ENCODE measurements at places on chromosomes 4 and X.

GRCh38 chrX:54172455-54172854 lies 10.6 kb downstream of the FAM120C start:
- DNase-seq: no peak

DNA sequence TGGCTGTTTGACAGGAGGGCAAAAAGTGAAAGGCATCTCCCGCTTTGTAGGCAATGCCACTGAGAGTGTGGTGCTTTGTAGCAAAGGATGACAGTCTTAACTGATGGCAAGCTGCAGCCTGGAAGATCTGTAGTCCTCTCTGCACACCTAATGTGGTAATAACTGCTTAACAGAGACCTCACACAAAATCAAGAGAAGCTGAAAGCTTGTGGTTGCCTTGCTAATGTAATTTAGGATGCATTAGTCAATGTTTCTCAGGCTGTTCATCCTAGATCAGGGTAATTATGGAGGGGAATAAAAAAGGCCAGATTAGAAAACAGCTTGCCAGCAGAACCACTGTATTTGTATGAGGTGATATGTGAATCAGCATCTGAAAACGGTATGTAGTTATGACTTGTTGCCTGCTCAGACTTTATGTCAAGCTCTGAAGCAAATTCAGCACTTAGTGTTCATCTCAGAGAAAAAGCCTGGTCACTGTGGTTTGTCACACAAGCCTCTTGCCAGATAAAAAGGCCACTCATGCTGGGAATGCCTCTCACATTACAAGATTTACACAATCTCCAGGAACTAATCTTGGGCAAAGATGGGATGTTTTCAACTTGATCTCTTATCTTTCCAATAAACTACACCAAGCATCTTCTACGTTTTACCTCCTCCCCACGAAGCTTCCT lies 130.8 kb downstream of the ENOX2 start:
- DNase-seq: no peak

- no peak for DNase-seq
These were observed 92.0 kb downstream of the CHRDL1 start for GRCh38 chrX:110703641-110704040.

DNA sequence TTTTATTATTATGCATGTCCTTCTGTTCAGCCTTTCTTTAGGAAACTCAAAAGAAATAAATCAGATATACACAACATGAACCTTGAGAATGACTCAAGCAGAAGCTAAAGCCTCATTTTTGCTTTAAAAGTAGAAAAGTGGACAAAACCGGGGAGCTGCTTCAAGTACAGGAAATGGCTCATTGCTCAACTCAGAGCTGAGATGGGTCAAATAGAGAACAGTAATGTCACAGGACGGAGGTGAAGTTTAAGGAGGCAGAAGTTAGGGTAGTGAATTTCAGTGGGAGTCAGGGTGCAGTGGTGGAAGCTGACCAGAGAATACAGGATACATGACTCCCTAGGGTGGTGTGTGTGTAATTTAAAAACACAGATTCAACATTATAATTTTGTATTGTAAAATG lies 22.2 kb downstream of the PHKA2 start:
- no peak for DNase-seq

- DNase-seq: no peak
These were observed 319 bp downstream of the DRP2 start for GRCh38 chrX:101219864-101220346.

DNA sequence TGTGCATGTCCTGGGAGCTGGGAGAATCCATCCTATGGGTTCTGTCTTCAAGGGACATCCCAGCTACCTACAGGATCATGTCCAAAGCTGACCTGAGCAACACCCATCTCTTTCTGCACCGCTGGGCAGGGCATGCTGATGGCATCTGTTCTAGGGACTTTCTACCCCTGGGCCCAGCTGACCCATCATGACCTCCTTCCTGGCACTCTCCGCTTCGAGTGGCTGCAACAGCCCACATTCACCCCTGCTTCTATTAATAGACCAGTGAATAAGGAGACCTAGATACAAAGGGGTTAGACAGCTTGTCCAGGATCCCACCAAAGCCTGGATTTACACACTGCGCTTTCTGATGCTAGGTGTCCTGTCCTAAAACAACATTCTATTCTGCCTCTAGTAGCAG lies 44.6 kb upstream of the GPR173 start:
- no peak for DNase-seq

DNA sequence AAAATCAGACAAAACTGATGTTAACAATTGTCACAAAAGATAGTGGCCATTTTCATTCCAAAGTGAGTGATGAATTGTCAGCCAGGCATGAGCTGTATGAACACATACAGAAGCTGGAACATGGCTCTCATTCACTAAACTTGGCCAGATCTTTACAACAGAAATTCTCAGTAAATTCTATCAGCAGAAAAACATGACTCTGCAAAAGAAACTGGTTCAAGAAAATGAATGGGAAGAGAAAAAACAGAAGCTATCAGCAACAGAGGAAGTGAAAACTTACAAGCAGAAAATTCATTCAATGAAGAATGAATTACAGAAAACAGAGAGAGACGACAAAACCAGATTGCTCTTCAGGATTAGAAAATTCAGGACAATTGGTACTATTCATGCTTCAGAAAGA lies 249.6 kb downstream of the COL25A1 start:
- no peak for DNase-seq

GRCh38 chrX:148610328-148610698 lies 109.9 kb downstream of the AFF2 start:
- no peak for DNase-seq

- DNase-seq: no peak
These were observed 234.8 kb upstream of the DIPK2B start for GRCh38 chrX:45435481-45435880.

DNA sequence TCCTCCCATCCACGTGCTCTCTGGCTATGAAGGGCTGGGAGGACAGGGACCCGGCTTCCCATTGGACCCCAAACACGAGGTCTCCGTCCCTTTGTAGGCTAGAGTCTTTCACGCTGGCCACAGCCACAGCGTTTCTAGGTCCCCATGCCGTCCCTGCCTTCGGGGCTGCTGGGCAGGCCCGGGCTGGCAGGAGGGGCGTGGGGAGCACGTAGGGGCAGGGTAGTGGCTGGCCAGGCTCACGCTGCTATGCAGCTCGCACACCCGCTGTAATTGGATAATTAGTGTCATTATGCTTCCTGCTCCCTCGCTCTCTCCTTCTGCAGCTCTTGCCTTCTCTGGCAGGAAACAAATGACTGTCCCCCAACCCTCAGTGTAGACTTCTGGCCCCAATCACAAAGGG lies 9.8 kb downstream of the ATP2B3 start:
- no peak for DNase-seq

DNA sequence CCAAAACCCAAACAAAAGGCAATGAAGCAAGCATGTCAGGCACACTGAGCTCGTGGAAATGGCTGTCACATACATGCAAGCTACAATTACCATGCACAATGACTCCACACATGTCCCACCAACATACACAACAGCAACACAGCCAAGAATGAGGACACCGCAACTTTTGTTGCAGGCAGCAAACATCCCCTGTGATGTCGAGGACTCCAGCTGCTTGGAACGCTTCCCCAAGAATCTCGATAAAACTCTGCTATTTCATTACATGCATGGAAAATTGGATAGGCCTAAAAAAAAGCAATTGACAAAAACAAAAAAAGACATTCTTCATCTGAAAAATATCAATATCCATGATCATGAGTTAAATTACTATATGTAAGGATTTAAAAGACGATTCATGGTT lies 11.8 kb downstream of the ANOS1 start:
- DNase-seq: no peak

GRCh38 chrX:13647709-13648212 lies 5.2 kb upstream of the TCEANC start:
- DNase-seq: peak; percentile 41

DNA sequence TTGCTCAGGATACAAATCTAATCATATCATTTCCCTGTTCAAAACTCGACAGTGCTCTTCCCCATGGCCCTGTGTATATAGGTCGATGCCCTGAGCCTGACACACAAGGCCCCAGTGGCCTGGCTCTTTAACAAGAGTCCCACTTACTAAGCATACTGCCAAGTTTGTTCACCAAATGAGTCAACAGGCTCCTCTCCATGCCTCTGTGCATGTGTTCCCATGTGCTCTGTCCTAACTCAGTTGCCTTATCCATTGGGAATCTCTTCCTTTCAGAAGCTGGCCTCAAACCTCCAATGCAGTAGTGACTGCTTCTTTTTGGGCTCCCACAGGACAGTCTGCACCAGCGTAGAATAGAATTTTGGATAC lies 18.9 kb upstream of the CXCR3 start:
- no peak for DNase-seq

Data from HTR-8/SVneo (cell line).